Pulmonary artery endothelial cell (primary cell): ENCODE measurements at places on chromosomes 5 and 9.
A peak's percentile ranks its signal among the peaks of the same experiment; 100 is the strongest.

GRCh38 chr9:33415501-33416038, 13.2 kb upstream of the AQP7 start:
- DNase-seq, result peak; percentile 7

- DNase-seq, result no peak
Measured at GRCh38 chr9:125142560-125143376, 560 bp downstream of the SCAI start.

DNA sequence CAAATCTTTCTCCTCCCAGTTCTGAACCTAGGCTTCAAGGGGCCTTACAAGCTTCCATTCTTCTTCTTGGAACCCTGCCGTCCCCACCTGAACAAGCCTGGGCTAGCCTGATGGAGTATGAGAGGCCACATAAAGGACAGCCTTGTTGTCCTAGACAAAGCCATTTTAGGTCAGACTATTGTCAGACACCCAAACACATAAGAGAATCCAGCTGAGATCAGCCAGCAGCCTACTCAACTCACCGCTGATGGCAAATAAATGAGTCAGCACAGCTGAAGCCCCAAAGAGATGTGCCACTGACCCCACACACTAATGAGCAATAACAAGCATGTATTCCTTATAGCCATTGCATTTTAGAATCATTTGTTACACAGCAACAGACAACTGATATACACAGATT, 33.8 kb downstream of the SVEP1 start:
- DNase-seq, result no peak

GRCh38 chr5:15682566-15682965, 182.6 kb downstream of the FBXL7 start:
- DNase-seq, result no peak

- no peak for DNase-seq
Measured at GRCh38 chr9:114302727-114303126, 20.2 kb upstream of the ORM1 start.

GRCh38 chr5:73540192-73540591, 25.2 kb downstream of the ANKRA2 start:
- DNase-seq, result no peak

- DNase-seq, result no peak
Measured at GRCh38 chr9:133950192-133950591, 41.9 kb downstream of the VAV2 start.

- peak; percentile 35 for DNase-seq
Measured at GRCh38 chr5:150801117-150801927, 22.8 kb downstream of the SMIM3 start.

DNA sequence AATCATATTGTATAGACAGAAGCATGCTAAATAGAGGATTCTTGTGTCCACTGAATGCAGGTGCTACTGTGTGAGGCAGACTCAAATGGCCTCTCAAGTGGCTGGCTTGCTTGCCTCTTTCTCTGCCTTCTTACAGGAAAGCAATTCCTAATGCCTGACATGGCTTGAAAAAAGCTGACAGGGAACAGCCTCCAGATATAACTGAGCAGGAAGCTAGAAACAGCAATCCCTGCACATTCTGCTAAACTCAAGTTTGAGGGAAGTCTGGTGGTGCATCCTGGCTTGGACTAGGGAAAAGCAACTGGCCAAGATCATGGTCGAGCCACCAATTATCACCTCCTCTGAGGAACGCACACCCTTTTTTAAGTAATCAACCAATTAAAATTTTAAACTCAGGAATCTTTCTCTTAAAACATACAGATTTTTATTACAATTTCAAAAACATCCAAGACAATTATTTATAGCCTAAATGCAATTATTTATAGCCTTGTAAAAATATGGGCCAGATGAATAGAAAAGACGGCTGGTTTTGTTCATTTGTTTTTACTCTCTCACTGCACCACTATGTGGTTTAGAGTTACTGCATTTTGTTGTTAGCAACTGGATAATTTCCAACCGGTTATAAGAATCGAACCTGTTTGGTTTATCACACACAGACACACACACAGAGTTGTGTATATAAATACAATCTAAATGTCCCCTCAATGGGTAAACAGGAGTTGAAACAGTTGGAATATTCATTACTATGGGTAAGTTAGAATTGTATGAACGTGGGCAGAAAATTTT, 290.9 kb upstream of the ANKRD55 start:
- no peak for DNase-seq

GRCh38 chr5:132489871-132490483, 596 bp downstream of the IRF1 start:
- no peak for DNase-seq

GRCh38 chr5:112183103-112183711, 235.9 kb downstream of the EPB41L4A start:
- DNase-seq, result no peak

- DNase-seq, result no peak
Measured at GRCh38 chr5:68538814-68539420, 323.4 kb downstream of the PIK3R1 start.

DNA sequence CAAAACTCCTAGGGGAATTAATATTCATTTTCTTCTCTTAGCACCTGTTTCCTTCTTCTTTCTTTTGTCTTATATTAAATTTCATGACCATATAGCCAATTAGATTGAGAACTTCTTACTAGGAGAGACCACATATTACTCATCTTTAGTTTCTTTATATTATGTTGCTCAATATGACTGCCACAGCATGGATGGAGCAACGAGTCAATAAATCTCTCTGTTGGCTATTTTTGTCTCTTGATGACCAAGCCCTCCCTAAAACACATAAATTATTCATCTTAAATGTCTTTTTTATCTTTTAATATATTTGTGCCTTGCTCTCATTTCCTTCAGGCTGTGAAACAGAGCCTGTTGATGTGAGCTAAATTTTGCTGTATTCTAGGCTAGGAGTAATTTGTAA, 123.0 kb downstream of the ADAMTSL1 start:
- no peak for DNase-seq

- DNase-seq, result no peak
Measured at GRCh38 chr5:455806-456205, 12.8 kb downstream of the EXOC3 start.

DNA sequence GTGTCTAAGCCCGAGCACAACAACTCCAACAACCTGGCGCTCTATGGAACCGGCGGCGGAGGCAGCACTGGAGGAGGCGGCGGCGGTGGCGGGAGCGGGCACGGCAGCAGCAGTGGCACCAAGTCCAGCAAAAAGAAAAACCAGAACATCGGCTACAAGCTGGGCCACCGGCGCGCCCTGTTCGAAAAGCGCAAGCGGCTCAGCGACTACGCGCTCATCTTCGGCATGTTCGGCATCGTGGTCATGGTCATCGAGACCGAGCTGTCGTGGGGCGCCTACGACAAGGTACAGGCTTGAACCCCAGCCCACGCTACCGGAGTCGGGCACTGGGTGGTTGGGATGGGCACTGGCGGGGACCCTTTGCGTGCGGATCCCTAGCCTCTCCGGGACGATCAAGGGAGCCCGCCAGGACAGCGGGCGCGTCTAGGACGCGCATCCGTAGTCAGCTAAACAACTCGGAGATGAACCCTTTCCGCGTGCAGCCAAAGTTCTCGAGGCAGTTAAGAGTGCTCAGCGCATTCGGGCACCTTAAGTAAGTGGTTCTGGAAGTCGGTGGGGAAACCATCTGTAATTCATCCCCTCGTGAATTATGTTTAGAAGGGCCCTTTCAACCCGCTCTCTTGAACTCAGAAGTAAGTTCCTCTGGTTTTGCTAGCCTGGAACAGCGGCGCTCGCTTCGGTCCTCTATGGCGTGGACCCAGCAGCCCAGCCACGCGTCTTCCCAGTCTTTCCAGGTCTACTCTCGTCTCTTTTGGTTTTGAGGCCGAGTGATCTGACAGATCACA, 1.3 kb downstream of the KCNN2 start:
- no peak for DNase-seq

DNA sequence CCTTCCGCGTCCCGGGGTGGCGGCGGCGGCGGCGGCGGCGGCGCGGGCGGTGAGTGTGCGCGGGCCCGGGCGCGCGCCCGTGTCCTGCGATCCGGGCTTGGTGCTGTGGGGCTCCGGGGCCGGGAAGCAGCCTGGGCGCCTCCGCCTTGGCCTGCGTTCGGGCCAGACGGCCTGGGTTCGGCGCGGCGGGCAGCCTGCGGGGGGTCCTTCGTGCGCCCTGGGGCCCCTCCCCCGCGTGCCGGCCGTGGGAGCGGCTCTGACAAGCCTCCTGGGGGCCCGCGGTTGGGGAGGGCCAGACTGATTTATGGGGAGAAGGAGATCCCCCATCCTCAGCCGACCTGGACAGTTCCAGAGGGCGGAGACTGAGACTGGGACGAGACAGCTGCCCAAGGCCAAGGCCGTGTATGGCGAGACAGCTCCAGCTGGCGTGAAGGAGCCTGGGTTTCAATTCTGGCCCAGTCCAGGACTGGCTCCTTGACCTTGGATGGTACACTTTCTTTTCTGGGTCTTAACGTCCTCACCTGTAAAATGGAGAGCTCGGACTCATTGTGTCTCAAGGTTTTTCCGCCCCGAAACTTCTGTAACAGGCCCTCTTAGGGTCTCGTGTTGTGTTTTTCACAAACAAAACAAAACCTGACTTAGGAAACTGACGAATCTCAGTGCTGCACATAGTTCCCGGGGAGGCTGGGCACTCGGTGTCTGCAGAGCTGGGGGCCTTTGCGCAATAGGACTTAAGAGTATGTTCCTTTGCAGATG, 603 bp downstream of the TMEM268 start:
- DNase-seq, result no peak

- DNase-seq, result no peak
Measured at GRCh38 chr5:151772029-151772845, 483 bp downstream of the G3BP1 start.

DNA sequence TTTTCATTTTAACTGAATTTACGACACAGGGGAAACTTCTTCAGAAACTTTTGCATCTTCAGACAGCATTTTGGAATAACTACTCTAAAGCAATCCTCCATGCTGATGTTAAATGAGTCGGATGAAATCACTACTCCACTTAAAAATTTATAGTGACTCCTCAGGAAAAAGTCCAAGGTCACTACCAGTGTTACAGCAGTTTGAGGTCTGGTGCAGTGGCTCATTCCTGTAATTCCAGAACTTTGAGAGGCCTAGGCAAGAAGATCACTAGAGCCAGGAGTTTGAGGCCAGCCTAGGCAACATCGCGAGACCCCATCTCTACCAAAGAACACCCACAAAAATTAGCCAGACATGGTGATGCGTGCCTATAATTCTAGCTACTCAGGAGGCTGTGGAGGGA, 5.9 kb upstream of the GAS1 start:
- no peak for DNase-seq

- no peak for DNase-seq
Measured at GRCh38 chr5:39801306-39801705, 376.5 kb upstream of the DAB2 start.

DNA sequence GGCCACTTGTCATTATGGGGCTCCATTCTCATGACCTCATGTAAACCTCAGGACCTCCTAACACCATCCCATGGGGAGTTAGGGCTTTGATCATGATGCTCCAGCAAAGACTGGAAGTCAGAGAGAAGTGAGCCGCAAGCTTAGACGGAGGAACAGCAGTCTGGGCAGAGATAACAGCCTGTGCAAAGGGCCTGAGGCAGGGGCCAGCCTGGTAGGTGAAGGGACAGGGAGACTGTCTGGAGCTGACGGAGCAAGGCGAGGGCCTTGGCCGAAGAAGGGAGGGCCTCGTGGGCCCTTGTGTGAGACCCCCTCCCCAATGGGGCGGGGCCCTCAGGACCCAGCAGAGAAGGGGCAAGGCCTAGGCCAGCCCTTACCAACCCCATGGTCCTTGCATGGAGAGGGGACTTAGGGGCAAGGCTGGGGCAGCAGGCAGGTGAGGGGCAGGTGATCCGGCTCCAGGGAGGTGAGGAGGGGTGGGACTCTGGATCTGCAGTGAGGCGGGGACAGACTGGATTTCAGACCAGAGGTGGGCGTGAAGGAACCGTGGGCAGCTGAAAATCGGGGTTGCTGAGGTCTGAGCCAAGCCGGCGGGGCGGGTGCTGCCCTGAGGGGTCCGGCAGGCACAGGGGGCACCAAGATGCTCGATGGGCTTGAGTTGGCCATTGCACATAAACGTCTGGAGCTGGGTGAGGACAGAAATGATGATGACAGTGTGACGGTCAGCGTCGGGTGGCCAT, 17.4 kb downstream of the GPSM1 start:
- DNase-seq, result no peak

DNA sequence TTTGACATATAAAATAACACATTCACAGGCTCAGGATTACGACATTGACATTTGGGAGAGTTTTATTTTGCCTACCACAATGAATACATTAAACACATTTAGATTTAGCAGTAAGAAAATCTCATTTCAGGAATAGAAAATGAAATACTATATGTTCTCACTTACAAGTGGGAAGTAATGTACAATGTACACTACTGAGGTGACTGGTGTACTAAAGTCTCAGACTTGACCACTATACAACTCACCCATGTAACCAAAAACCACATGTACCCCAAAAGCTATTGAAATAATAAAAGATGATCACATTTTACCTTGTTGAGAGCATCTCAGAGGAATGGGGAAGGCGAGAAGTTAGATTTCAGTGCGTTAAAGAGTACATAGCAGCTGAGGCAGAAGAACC, 1202.4 kb upstream of the SEMA6A start:
- no peak for DNase-seq

- DNase-seq, result no peak
Measured at GRCh38 chr5:127802477-127802865, 99.3 kb downstream of the CCDC192 start.

- DNase-seq, result no peak
Measured at GRCh38 chr9:93577078-93577974, 942 bp downstream of the PHF2 start.

GRCh38 chr9:78030553-78031443, 813 bp downstream of the GNAQ start:
- DNase-seq, result no peak

DNA sequence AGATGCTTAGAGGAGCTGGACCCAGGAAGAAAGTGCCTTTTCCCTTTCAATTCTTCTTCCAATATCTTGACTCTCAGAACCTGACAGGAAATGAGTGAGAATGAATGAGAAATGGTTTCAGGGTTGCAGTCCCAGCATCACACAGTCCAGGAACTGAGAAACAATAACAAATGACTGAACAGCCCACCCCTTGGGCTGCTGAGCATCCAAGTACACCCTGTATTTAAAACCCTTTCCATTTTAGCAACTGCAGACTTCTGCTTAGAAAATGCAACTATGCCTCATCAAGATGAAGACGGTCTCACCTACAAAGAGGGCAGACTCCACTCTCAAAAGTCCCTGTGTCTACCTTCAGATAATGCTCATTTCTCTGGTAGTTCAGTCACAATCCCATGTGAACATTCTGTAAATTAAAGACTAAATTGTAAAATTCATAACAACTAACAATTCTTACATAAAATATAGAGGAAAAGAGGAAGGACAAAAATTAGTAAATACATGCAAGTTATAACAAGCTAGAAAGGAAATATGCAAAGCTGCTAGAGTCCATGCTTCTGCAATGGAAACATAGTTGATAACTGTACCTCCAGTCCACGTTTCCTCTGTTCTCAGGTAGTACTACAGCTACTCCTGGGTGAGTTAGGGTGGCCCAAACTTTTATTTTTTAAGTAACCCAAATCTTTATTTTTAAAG, 316.5 kb downstream of the ICE1 start:
- DNase-seq, result no peak

DNA sequence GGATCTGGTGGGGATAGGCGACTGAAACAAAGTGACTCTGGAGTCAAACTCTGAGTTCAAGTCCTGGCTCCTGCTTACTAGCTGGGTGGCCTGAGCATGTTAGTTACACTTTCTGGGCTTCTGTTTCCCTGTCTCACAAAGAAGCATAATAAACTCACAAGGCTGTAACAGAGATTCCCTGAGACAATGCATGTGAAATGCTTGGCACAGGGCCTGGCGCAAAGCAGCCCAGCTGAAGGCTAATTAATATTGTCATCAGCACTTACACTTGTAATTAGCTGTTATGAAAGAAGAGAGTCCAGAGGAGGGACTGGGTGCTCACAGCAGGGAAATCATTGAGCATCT, 64.1 kb upstream of the SPOCK1 start:
- DNase-seq, result peak; percentile 22

GRCh38 chr9:79224672-79225433, 346.9 kb upstream of the TLE4 start:
- no peak for DNase-seq
